ENCODE measurements at places on chromosomes 1 and 21.

GRCh38 chr1:32797456-32797855 is 19.7 kb downstream of the YARS1 start:
- DNase-seq: no peak

DNA sequence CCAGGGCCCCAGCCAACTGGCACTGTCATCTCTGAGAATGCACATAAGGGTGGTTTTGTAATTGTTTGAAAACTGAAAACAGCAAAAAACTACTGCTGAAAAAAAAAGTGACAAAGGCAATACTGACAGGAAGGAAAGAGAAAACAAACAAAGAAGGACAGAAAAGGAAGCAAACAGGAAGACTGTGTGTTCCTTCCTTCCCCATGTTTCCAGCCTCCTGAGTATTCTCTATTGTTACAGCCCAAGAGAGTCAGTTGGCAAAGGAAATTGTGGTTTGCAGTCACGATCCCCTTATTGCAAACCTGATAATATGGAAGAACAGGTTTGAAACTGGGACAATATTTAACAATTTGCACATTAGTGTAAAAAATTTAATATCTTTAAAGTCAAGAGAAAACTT is 1177.6 kb downstream of the PLA2G4A start:
- no peak for DNase-seq

DNA sequence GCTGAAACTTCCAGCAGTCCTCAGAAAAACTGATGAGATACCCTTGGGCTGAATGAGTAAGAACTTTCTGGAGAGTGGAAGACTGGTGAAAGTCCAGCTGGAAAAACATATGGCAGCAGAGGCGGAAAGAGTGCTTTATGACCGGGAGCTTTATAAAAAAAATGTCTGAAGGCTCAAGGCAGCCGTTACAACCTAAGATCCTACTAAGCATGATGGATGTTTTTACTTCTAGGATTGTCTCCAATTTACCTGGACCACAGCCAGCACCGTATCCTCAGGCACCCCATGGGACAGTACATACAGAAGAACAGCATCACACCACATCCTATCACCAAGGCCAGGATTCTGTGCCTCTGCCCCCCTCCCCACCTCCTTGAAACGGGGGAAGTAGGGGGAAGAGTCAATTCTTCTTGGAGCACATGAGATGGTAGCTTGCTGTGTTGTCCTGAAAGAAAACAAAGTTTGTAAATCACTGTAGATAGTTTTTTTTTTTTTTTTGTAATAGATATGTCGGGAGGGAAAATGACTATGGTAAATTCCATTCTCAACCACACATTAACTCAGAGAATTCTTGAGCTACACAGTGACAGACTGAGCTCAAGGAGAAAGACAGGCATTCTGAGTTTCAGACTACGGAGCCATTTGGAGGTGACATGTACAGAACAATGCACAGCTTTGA is 11.8 kb upstream of the IRF2BP2 start:
- peak; percentile 90 for DNase-seq

GRCh38 chr1:24786191-24786590 is 40.9 kb downstream of the CLIC4 start:
- DNase-seq: peak; percentile 84

GRCh38 chr1:244326757-244327156 is 125.0 kb downstream of the ADSS2 start:
- no peak for DNase-seq

- DNase-seq: peak; percentile 98
Measured at GRCh38 chr1:225694151-225694603, 41.3 kb upstream of the ENAH start.

DNA sequence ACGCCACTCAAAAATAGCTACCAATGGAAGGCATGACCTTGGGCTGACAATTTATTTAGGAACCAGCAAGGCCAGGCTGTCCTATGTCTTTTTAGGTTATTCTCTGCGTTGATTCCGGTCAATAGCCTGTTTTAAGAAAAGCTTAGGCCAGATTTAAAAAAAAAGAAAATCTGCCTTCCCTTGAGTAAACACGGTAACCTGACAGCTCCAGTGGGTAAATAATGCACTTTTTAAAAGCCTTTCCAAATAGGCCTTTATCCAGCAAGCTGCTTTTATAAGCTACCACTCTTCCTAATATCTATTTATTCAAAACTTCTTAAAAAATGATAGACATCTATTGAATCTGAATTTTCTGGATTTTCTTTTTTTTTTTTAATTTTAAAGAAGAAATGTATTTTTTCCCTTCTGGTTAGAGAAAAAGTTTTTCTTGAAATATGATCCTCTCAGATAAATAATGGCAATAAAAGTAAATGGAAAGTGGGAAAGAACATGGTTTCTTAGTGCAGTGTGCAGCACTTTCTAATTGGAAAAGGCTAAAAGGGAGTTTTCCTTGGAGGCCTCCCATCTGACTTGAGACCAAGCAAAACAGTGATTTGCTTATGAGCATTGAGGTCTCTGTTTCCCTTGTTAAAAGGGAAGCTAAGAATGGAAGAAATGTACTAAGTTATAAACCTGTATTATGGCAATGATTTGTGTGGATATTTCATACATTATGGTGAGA is 281.0 kb upstream of the RUNX1 start:
- peak; percentile 68 for DNase-seq

GRCh38 chr21:43332861-43333297 is 94.1 kb downstream of the SIK1 start:
- no peak for DNase-seq

DNA sequence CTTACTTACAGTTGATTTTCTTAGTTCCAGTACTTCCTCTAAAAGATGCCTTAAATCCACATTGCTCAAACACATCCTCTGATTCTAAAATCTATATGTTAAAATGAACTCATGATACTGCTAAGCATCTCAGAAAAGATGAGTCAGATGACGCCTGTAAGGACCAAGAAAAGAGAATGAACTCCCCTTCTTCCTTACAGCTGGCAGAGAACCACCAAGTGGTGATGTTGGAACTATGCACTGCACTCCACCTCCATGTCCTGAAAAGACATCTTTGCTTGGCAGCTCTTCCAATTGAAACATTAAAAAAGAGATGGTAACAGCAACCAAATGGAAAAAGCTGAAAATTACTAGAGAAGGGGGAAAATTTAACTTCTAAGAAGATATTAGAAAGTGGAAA is 648.8 kb downstream of the PTPRC start:
- DNase-seq: peak; percentile 55

GRCh38 chr21:34198231-34199120 is 125.1 kb downstream of the MRPS6 start:
- no peak for DNase-seq

- DNase-seq: peak; percentile 13
Measured at GRCh38 chr1:179228783-179229213, 679 bp downstream of the ABL2 start.

DNA sequence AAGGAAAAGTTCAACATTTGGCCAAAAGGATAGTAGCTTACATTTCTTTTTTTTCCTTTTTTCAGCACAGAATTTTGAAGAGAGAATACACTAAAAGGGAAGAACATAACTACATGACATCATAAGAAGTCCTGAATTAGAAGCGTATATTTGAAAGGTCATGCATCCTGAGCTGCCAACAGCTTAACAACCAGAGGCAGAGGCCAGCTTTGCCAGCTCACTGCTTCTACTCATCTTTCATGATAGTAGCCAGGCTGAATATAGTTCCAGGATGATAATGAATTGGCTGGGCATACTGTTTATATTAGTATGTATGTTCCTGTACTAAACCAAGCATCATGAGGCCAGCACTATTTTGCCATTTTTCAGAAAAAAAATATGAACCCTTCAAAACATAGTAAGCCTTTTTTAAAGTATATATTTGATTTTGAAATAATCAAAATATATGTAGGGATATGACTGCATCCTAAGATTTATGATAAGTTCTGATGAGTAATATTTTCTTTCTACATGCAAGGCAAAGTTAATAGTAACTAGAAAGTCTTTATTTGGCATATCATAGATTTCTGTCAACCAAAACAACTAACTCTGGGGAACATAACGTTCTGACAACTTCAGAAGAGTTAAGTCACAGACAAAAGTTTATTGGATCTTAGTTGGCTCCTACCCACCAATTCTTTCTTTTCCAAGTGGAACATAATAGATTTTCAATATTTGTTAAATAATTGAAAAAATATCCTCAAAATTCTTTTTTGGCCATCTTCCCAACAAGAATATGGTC is 123.2 kb downstream of the DPYD start:
- DNase-seq: peak; percentile 52

GRCh38 chr1:185241127-185241526 is 75.9 kb downstream of the IVNS1ABP start:
- DNase-seq: no peak

DNA sequence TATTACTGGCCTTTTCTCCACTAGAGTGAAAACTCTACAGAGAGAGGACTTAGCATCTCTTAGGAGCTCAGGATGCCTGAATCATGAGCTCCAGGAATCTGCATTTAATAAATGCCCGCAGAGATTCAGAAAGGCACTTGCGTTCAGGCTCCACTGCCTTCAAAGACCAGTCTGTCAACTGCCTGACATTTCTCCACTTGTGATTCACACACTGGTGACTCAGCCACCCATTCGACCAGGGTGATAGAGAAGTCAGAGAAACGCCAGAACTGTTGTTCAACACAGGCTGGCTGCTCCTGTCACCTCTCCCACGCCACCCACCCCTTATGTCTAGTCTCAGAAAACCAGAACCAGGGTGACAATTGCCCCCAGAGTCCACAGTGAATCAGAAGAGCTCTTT is 26.9 kb upstream of the LBR start:
- DNase-seq: peak; percentile 72

- DNase-seq: peak; percentile 39
Measured at GRCh38 chr1:53298045-53298637, 29.7 kb downstream of the LRP8 start.

GRCh38 chr1:204256531-204256930 is 42.7 kb upstream of the GOLT1A start:
- no peak for DNase-seq

- peak; percentile 4 for DNase-seq
Measured at GRCh38 chr1:159170639-159171038, 776 bp upstream of the CADM3 start.

- no peak for DNase-seq
Measured at GRCh38 chr1:41773842-41774241, 144.9 kb downstream of the HIVEP3 start.

- DNase-seq: no peak
Measured at GRCh38 chr1:11800391-11800755, 5.4 kb downstream of the MTHFR start.

DNA sequence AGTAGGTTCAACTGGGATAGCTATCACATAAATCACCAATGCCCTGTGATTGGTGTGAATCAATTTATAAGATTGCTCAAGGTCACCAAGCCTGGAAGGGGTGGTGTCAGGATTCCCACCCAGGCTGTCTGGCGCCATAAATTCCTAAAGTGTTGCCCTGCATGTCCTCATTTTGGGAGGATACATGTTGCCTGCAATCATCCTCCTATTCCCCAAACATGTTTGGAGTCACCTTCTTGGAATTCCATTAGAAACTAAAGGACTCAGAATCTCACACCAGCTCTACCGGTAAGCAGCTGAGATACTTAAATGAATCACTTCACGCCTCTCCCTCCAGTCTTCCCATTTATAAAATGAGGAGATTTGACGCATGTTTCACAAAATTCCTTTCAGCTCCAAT is 54.1 kb upstream of the SLC45A1 start:
- DNase-seq: no peak

All from fibroblast of the aortic adventitia (primary cell).